Motor neuron (in vitro differentiated cells): ENCODE measurements at places on chromosomes 3 and 15. TPM values are rescaled to one million over a fixed set of nuclear protein-coding genes. Genes with fewer than 3 reads are reported as not detected.

GRCh38 chr3:133562376-133562775 is 11.1 kb upstream of the CDV3 start:
- ATAC-seq: no peak

GRCh38 chr3:110620118-110620517 is 451.5 kb upstream of the NECTIN3 start:
- no peak for ATAC-seq

GRCh38 chr15:90203473-90203872 is 2.3 kb downstream of the SEMA4B start:
- ATAC-seq: no peak

GRCh38 chr3:96169111-96169766 is 645.2 kb upstream of the EPHA6 start:
- peak; percentile 69 for ATAC-seq

- ATAC-seq: peak; percentile 23
Observed at GRCh38 chr15:92391640-92392039, 2.0 kb upstream of the ST8SIA2 start.

- ATAC-seq: peak; percentile 10
Observed at GRCh38 chr3:58683001-58683458, 16.5 kb upstream of the FAM3D start.

The CFAP161 gene
- 0.14 and 0.19 TPM in 2 replicates for total RNA-seq

GRCh38 chr3:66259566-66260255 is 38.9 kb downstream of the SLC25A26 start:
- ATAC-seq: no peak

DNA sequence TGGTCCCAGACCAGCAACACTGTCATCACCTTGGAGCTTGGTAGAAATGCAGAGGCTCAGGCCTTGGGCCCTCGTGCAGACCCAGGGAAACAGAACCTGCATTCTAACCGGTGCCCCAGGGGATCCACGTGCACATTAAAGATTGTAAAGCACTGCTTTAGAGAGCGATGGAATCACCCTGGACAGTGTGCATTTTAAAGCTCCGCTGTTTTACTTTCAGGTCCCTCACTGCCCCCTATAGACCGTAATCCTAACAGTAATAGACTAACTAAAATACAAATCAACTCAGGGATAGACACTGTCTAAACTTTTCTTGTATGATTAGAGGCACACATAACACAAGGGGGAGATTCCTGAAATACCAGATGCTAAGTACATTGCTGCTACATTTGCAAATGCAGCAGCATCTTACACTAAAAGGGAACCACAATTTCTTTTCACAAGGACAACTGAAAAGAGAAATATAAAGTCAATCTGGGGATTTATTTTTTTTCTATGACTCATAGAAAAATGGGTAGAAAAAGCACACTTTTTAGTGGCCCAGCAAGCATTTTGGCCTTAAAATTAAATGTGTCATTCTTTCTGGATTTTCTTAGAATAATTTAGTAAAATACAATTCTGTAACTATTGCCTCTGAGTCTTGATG is 10.5 kb upstream of the SH3GL3 start:
- ATAC-seq: peak; percentile 81

DNA sequence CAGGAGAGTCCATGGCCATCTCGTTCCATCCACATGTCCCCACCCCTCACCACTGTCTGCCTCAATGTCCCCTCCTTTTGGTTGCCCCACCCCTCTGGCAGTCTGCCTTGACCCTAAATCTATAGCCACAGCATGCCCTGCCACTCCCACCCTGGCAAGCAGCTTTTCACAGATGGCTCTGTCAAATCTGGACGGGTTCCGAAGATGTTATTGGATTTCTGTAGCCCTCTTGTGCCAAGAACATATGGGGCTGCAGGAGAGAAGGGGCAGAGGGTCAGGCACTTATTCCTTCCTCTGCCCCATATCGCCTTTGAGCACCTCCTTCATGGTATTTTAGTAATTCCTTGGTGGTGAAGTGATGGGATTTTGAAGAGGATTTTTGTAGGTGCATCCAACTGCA is 57.1 kb downstream of the EPHB1 start:
- ATAC-seq: no peak

GRCh38 chr3:114376516-114377185 is 82.8 kb downstream of the TIGIT start:
- ATAC-seq: no peak

The TRAIP gene
- total RNA-seq: 1.5 and 2.4 TPM in 2 replicates

The VGLL3 gene
- 34.3 and 38.1 TPM in 2 replicates for total RNA-seq
